ENCODE measurements at places on chromosomes 5 and 9.

DNA sequence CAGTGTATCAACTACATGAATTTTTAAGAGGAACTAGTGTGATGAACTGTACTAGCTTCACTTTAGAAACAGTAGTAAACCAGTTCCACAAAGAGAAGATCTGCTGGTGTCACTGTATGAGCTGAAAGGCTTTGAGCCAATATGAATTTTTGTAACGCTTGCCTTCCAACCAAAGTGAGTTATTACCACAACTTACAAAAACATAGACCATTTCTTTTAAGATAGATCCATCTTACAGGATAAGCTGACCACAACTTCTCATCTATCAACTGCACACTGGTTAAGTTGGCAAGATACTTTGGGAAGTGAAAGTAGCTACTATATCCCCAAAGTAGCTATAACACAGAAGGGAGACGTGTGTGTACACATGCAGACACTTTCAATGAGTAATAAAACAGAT is 849.6 kb upstream of the DMAC1 start:
- no peaks in the 10 kb centered on the region for H3K4me1 ChIP-seq
- DNase-seq = no peak

DNA sequence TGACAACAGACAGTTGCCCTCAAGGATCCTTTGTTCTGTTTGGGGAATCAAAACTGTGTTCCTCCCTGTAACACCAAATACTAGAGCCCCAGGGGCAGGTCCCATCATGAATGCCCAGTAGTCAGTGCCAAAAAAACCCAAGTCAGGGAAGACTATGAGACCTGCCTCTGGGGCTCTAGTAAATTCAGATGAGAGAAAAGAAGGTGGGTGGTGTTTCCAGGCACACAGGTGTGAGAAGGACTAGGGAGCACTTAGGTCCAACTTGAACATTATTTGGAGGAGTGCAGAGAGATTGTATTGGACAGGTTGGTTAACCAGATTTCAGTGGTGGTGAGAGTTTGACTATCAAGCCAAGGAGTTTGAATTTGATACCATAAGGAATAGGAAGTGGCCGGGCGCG is 52.0 kb downstream of the SLC22A5 start:
- H3K4me3 ChIP-seq = no peak overlapping the region
- H3K27ac ChIP-seq = peak overlapping the region; percentile 46
- DNase-seq = no peak
- no peaks in the 10 kb centered on the region for H3K27me3 ChIP-seq
- peaks cover 6% of the 10 kb centered on the region for H3K36me3 ChIP-seq

DNA sequence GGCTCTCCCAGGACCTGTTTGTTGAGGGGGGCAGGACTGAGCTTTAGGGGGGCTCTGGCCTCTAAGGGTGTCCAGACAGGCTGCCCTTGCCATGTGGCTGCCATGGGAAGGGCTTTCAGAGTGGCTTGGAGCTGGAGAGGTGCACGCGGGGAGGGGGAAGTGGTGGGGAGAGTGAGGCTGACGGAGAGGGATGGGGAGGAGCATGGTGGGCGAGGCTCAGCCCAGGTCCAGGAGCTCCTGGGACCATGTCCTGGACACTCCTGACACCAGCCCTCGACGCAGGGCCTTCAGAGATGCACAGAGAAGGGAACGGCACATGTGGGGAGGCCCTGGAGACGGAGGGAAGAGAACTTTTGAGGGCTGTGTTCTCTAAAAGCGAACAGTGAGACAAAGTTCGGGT is 2.4 kb downstream of the SPAAR start:
- peaks cover 62% of the 10 kb centered on the region for H3K4me1 ChIP-seq
- no peaks in the 10 kb centered on the region for H3K36me3 ChIP-seq
- H3K27ac ChIP-seq = no peak overlapping the region
- H3K4me3 ChIP-seq = no peak overlapping the region

DNA sequence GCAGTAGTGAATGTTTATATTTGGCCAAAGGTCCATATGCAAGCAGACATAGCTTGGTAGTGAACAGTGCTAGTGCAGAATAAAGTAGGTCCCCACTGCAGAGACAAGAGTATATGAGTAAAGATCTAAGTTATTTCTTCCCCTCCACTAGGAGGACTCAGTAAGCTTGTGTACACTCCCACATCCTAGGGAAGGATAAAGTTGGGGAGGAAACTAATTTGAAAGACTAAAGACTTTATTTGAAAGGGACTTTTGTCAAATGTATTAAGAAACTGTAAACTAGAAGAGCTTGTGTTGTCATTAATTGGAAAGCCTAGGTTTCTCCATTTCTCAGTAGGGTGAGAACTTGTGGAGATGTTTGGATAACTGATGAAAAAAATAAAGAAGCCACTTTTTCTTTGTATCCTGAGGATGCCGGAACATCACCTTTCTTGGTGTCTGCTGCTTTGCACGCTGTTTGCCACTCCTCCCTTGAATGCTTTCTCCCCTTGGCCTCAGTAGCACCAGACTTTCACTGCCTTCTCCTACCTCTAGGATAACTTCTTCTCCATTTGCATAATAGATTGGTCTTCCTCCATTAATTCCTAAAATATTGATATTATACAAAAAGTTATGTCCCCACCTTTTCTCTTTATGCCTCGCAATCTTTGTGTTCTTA is 329.0 kb downstream of the PARP8 start:
- H3K4me3 ChIP-seq = no peak overlapping the region
- H3K27me3 ChIP-seq = no peaks in the 10 kb centered on the region
- no peaks in the 10 kb centered on the region for H3K36me3 ChIP-seq
- DNase-seq = no peak
- H3K27ac ChIP-seq = no peak overlapping the region

GRCh38 chr9:92668746-92669526 is 995 bp downstream of the IPPK start:
- peak overlapping the region; percentile 90 for H3K4me3 ChIP-seq
- H3K27me3 ChIP-seq = no peaks in the 10 kb centered on the region
- peak; percentile 38 for DNase-seq
- no peaks in the 10 kb centered on the region for H3K36me3 ChIP-seq

GRCh38 chr9:114172981-114173833 is 17.9 kb downstream of the COL27A1 start:
- no peak for DNase-seq
- no peak overlapping the region for H3K27ac ChIP-seq
- H3K4me3 ChIP-seq = no peak overlapping the region
- no peaks in the 10 kb centered on the region for H3K4me1 ChIP-seq
- H3K27me3 ChIP-seq = no peaks in the 10 kb centered on the region

DNA sequence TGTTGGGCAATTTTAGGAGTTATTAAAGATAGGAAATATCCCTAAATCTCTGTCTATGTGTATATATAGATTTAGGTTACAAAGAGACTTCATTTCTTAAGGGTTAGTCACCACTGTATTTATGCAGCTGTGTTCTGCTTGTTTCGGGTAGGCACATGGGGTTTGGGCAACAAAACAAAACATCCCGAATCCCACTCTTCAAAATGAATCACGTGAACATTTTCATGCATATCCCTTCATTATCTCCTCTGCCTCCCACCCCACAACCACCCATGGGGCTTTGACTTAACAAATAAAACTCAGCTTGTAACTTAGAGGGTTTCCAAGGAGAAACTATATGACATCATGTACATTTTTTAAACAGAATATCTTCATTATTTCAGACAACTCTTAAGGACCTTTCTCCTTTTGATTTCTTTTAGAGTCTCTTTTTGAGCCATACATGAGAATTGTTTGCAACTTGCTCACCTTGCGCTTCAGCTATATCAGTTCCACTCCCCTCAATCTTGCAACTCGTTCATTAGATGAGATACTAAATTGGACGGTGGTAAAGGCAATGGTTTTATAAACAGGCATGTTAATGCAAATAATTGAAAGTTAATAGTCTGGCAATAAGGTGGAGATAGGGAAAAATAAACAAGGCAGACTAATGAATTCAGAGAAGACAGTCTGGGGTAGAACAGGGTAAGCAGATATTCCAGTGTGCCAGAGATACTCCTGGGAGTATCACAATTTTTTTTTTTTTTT is 136.7 kb downstream of the CD180 start:
- no peaks in the 10 kb centered on the region for H3K27me3 ChIP-seq
- no peak overlapping the region for H3K4me3 ChIP-seq
- no peak overlapping the region for H3K27ac ChIP-seq
- DNase-seq = no peak

- H3K36me3 ChIP-seq = no peaks in the 10 kb centered on the region
- peaks cover 18% of the 10 kb centered on the region for H3K4me1 ChIP-seq
Observed at GRCh38 chr9:116685166-116685565, 1.9 kb upstream of the TRIM32 start.

DNA sequence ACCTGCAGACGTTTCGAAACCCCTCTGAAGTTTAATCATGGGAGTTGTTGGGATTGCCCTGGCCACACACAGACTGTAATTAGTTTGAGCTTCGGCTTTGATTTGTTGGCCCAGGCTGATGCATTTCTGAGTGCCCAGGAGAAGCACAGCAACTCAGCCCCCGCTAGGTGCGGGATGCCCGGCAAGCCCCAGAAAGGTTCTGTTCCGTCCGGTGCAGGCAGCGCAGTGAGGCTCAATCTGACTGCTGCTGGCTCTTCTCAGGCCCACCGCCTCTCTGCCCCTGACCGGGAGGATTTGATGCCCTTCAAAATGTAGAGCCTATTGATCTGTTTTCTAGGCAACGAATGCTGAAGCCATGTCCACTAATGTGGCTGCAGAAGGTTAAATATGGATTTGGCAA is 73.4 kb upstream of the TAF11L2 start:
- no peaks in the 10 kb centered on the region for H3K36me3 ChIP-seq
- H3K27ac ChIP-seq = no peak overlapping the region
- no peaks in the 10 kb centered on the region for H3K27me3 ChIP-seq
- H3K4me3 ChIP-seq = no peak overlapping the region
- no peaks in the 10 kb centered on the region for H3K4me1 ChIP-seq

All from thyroid gland (tissue), 4 donors.